ENCODE measurements at places on chromosomes 6 and 20. TPM values are rescaled to one million over a fixed set of nuclear protein-coding genes. Genes with fewer than 3 reads are reported as not detected.

RRAGD gene
- 10.2 TPM for total RNA-seq

TPD52L2 gene
- total RNA-seq = 87.4 TPM

UNC93A gene
- total RNA-seq = not detected

CALHM5 gene
- not detected for total RNA-seq

SLC17A1 gene
- not detected for total RNA-seq

OPRM1 gene
- not detected for total RNA-seq

COL19A1 gene
- 0.05 TPM for total RNA-seq

DNA sequence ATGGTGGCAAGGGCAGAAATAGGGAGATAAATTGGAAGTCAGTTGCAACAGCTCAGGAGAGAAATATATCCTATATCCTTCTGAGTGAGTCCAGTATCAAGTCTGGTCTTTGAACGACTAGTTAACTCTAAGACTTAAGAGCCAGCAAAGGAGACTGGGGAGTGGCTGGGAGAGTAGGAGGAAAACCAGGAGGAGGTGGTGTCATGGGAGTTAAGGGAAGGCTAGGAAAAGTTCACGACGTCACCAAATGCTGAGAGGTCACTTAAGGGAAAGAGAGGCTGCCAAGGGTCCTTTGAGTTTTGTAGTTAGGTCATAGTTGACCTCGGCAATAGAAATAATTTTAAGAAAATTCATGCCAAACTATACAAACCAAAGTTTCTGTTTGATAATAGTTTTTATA, 25.1 kb downstream of the ACOT13 start:
- no peak for DNase-seq

DNA sequence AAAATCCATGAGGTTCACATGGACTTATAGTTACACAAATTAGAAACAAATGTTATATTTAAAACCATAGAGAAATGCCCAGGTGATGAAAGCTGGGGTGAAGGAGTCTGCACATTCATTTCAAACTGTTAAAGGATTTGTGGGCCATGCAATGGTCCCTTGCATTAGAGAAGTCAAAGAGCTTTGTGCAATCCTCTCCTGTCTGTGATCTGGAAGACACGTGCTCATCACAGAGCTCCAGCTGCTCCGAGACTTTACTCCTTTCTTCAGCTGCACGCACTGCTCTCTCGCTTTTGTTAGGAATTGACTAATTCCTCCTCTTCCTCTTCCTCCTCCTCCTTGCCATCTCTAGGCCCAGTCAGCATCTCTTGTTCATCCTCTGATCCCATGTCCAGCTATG, 4.1 kb upstream of the AIF1 start:
- DNase-seq = no peak

GRCh38 chr6:6239598-6240581, 80.6 kb downstream of the F13A1 start:
- no peak for DNase-seq

GRCh38 chr6:45801471-45802289, 214.0 kb downstream of the CLIC5 start:
- no peak for DNase-seq

GRCh38 chr6:37047689-37048402, 42.4 kb downstream of the FGD2 start:
- no peak for DNase-seq

- no peak for DNase-seq
These were observed 67.8 kb upstream of the RALGAPA2 start for GRCh38 chr20:20780127-20780824.

DNA sequence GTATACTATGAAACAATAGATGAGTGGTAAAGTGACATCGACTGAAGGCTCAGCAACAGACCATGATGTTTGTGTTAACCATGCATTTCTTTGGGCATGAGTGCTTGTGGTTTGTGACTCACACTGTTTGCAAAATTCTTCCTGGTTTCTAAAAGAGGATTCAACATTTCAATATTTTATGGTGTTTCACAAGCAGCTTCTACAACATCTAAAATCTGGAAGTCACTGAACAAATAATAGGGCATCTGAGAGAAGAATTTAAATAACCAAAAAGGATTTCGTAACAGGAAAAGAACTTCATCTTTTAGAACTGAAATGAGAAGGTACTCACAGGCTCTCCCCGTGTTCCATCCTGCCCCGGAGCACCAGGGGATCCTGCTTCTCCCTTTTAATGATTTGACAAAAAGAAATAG, 146.2 kb downstream of the COL21A1 start:
- no peak for DNase-seq

GRCh38 chr20:20549267-20549612, 163.2 kb downstream of the RALGAPA2 start:
- DNase-seq = no peak

- no peak for DNase-seq
These were observed 266.4 kb upstream of the PREP start for GRCh38 chr6:105669232-105669631.

DNA sequence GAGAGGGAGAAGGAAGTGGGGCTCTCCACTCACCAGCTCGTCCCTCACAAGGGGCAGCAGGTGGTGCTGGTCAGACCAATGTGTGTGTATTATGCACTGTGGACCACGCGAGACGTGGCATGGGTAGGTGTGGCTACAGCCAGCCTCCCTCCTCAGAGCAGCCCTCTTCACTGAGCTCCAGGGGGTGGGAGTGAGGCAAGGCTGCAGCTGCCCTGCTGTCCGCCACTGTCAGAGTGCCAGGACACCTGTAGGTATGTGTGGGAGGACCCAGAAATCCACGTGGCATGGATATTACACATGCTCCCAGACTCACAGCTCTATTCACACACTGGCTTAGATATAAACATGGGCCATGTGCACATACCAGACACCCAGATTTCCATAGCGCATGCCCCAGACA, 90.3 kb downstream of the VEGFA start:
- no peak for DNase-seq

GRCh38 chr6:159805440-159806020, 5.5 kb downstream of the PNLDC1 start:
- no peak for DNase-seq

DNA sequence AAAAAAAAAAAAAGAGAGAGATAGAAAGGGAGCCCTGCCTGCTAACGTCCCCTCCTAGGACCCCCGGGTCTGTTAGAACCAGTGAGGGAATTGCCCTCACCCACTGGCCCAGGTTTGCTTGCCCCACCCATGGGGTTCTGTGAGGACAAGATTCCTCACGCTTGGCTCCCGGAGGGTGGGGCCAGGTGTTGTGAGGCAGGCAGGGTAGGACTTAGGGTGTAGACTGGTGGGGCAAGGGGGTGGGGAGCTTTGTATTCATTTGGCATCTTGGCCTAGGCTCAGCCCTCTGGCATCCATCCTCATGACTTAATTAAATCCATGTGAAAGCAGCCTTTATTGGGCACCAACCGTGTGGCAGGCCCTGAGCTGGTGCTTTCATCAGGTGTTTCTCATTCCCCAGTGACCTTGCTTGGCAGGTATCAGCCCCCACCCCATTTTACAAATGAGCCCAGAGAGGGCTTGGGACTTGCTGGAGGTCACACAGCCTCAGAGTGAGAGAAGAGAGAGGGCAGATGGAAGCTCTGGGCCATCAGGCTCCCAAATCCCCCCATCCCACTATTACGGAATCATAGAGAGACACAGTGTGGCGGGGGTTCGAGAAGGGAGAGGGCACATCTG, 19.0 kb downstream of the RAB44 start:
- DNase-seq = no peak

DNA sequence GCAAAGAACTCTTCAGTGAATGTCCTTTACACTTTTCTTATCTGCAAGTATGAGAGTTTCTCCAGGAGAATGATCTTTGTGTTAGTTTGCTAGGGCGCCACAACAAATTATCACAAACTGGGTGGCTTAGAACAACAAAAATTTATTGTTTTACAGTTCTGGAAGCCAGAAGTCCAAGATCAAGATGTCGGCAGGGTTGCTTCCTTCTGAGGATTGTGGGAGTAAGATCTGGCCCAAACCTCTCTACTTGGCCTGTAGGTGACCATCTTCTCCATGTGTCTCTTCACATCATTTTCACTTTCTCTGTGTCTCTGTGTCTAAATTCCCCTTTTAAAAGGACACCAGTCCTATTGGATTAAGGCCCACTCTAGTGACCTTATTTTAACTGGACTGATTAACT, 103.0 kb downstream of the ADTRP start:
- DNase-seq = no peak

- DNase-seq = no peak
These were observed 134.3 kb downstream of the PXDC1 start for GRCh38 chr6:3617192-3617631.

DNA sequence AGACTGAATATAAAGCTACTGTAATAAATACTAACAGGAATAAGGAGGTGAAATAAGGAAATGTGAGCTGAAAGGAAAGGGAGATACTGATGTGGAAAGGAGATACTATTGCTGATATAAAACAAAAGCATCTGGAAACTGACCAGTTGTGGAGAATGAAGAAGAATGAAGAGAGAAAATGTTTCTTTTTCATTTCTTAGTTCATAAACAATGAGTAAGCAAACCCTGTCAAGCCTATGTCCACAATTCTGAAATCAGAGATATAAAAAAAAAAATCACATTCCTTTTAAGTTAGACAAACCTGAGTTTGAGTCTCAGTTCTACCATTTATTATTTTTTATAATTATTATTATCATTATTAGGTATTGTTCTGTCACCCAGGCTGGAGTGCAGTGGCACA, 121.6 kb upstream of the GJE1 start:
- no peak for DNase-seq
